ENCODE measurements at places on chromosomes 7 and 10.
A peak's percentile ranks its signal among the peaks of the same experiment; 100 is the strongest.

GRCh38 chr10:101492205-101492604 is 95.9 kb downstream of the POLL start:
- DNase-seq, result no peak

DNA sequence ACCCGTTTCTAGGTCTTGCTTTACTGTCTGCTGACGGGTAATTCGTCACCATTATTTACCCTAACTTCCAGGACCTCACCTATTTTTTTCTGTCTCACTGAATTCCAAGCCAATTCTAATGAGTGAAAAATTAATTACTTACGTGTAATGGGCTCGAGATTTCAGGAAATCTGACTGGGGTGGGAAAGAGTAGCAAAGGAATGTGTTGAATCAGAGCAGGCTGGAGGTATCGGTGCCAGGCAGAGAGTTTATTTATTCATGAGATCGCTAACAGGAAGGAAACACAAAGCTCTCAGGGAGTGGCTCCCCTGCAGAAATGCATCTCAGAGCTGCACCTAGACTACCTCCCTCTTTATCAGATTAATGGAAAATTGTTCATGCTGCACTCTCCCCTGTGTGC is 4.0 kb upstream of the DIP2C start:
- DNase-seq, result no peak

- no peak for DNase-seq
These were observed 1.3 kb upstream of the ATXN7L1 start for GRCh38 chr7:105877736-105878135.

DNA sequence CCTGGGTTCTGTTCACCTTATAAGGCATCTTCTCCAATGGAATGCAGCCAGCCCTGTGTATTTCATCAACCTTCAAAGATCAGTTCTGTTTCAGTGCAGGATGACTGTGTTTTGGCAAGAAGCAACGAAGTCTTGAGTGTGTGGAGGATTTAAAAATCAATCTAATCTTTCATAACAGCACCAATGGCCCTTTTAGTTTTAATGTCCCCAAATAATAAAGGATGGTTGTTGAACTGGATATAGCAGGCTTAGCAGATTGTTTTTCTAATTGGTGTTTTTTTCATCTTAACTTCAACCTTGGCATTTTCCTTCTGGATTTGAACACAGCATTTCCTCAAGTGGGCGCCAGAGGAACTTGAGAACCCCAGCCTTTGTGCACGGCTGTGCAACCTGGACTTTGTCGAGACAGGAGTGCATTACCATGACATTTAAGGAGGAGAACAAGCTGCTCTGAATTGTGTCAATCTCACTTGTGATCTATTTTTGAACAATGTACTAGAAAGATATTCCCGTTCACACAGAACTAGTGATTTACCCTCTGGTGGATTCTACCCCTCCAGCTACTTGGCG is 313.3 kb upstream of the AKR1E2 start:
- DNase-seq, result peak; percentile 60

DNA sequence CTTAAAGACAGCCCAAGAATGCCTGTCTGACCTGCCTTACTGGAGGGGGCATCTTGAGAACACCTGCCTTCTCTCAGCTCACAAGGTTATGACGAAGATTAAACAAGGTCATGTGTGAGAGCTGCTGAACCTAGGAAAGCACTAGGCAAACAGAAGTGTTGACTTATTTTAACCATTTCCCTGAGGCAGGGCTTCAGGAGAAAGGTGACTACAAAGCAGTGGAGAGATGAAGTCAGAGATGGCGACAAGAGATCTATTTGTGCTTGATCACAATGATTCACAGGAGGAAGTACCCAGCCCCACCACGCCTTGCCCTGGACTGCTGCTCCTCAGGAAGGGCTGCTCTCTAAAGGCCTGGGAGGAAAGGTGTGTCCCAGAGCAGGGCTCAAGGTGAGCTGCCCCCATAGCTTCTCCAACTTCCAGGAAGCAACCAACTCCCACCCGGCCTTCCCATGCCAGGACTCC is 27.8 kb downstream of the STN1 start:
- no peak for DNase-seq

- DNase-seq, result no peak
These were observed 747 bp upstream of the NEURL1 start for GRCh38 chr10:103492655-103493261.

- DNase-seq, result no peak
These were observed 484 bp upstream of the MSRB2 start for GRCh38 chr10:23094786-23095403.

DNA sequence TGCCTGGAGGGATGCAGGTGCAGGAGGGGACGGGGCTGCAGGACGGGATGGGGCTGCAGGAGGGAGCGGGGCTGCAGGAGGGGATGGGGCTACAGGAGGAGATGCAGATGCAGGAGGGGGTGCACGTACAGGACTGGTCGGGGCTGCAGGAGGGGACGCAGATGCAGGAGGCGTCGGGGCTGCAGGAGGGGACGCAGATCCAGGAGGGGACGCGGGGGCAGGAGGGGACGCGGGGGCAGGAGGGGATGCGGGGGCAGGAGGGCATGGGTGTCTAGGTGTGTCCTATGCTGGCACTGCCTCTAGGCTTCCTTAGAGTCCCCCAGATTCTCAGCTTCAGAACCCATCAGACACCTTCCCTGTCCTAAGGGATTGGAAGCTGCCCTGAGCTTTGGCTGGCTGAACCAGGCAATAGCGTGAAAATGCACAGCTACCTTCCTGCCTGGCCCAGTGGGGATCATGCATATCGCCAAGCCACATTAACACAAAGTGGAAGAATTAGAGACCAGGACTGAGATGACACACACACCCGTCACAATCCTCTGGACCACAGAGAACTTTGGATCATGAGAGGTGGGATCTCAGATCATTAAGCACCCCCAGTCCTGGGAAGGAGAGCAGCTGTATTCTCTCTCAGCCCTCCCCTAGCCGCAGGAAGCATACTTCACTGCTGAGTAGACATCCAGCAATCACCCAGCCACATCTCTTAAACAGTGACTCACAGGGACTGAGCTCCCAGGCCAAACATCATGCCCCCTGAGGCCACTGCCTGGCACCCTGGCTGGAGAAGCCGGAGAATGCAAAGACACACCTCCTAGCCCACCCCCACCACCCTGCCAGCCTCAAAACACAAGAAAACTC is 67.3 kb downstream of the VWA2 start:
- DNase-seq, result peak; percentile 39
